AML-193 (cell line): ENCODE measurements at places on chromosomes 1 and 21.

DNA sequence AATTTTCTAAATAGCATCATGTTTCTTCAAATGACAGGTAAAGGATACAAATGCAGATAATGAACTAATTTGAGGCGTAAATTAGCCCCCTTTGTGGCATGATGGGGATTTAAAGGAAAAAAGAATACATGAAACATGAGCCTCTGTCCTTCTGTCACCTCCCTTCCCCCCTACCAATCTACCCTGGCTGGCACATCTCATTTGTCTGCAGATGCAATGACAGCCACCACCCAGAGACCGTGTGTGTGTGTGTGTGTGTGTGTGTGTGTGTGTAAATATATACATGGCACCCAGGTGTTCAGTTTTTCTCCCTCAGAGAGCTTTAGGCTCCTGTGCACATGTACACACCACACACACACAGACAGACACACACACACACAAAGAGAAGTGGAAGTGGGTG lies 451.1 kb downstream of the RWDD3 start:
- DNase-seq, result no peak

DNA sequence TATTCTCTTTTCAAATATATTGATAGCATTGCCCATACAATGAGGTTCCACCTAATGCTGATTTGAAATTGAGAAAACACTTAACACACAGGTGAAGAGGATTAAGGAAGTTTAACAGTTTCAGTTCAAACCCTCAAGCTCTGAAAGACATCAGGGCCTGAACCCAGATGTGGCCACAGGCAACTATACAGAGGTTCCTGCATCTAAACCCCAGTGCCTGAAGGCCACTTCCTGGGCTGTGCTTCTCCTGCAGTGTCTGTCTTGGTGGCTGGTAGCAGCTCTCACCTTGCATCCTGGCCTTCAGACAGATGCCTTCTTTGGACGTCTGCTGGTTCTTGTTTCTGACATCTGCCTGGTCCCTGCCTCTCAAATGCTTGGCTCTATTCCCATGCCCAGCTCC lies 25.1 kb upstream of the NGF start:
- DNase-seq, result no peak

DNA sequence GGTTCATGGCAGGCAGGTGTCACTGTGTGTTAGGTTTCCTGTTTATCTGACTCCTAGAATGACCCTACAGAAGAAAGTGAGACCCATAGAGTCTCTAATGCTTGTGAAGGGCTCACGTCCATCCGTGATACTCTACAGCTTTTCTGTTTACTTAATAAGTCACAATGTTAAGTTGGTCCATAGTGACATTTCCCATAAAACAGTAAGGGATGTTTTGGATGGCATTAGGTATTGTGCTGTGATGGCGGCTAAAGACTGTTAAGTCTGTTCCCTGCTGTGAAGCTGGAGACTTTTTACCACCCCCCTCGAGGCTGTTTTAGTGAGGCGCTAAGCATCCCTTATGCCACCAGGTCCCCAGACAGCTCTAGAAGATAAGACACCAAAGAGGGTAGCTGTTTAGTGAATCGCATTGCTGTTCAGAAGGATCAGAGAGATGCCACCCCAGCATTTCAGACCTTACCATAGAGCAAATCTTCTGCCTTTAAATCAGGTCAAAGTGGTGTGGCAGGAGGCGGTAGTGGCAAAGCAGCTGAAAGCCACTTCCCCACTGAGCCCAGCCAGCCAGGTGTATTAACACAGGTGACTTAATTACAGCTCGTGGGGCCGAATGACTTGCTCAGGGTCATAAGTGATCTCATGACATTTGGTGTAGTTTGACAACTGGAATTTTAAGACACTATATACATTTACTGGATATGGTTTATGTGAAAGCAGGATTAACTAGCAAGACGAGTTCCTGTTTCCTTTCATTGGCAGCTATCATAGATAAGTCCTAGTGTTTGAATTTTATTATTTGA lies 25.0 kb downstream of the SLC37A1 start:
- no peak for DNase-seq

GRCh38 chr1:237864338-237865244 lies 26.1 kb downstream of the ZP4 start:
- no peak for DNase-seq

- no peak for DNase-seq
Measured at GRCh38 chr1:200977071-200977754, 46.3 kb downstream of the KIF21B start.

- no peak for DNase-seq
Measured at GRCh38 chr21:15058854-15059263, 5.9 kb downstream of the NRIP1 start.

DNA sequence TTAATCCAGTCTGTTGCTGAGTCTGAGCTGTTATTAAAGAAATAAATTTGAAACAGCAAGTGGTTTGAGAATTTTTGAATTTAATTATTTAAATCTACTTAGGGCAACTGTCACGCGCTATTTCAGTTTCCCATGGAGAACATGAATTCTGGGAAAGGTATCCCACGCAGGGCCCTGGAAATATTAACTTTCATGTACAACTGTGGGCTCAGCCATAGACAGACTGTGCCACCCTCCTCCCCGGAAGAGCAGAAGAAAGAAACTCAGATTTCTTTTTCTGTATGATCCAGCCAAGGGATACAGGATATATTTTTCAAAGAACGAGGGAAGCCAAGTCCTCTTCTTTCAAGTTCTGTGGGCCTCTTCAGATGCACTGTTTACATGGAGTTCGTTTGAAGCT lies 172.6 kb upstream of the LMO4 start:
- DNase-seq, result no peak

GRCh38 chr1:213986020-213986924 lies 1.5 kb upstream of the PROX1 start:
- DNase-seq, result no peak
